ENCODE measurements at places on chromosomes 16 and 17. TPM values are rescaled to one million over a fixed set of nuclear protein-coding genes. Genes with fewer than 3 reads are reported as not detected.

DRG2 gene
- 25.3 TPM for total RNA-seq

OR3A3 gene
- total RNA-seq, result not detected

PIMREG gene
- 0.90 TPM for total RNA-seq

DNA sequence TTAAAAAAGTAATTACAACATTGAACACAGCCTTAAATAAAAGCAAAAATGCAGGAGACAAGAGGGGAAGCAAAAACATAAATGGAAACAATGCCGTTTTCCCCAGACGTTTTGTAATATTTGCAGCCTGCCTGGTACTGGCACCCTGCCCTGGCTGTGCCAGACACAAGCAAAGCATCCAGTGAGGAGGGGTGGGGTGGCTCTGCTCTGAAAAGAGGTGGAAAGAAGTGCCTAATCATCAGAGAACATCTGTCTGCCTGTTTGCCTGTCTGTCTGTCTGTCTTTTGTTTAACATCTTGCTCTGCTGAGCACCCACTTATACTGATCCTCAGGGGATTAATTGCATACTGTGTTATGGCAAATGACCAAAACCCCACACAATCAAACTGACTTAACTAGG is 62.7 kb downstream of the C16orf82 start:
- DNase-seq, result no peak

- DNase-seq, result no peak
Measured at GRCh38 chr17:79202480-79202879, 127.9 kb downstream of the ENGASE start.

DNA sequence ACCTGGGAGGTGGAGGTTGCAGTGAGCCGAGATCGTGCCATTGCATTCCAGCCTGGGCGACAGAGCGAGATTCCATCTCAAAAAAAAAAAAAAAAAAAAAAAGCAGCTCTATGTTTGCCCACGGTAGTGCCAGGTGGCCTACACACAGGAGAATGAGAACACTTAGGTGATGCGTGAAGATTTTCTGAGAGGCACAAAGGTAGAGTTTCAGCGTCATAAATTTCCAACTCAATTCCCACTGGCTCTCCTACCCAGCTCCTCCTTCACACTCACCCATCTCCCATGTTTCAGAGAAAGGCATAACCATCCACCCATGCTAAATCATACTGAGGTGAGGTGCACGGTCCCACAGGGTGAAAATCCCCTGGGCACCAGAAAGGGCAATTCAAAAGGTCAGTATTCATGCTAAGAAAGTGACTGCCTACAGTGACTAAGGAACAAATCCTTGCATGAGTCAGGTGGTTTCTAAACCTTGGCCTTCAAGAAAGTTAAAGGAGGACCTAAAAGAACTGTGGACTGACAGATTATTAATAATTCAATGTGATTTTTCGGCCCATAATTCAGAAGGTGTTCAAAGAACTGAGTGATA is 4.8 kb downstream of the DCAKD start:
- no peak for DNase-seq

DNA sequence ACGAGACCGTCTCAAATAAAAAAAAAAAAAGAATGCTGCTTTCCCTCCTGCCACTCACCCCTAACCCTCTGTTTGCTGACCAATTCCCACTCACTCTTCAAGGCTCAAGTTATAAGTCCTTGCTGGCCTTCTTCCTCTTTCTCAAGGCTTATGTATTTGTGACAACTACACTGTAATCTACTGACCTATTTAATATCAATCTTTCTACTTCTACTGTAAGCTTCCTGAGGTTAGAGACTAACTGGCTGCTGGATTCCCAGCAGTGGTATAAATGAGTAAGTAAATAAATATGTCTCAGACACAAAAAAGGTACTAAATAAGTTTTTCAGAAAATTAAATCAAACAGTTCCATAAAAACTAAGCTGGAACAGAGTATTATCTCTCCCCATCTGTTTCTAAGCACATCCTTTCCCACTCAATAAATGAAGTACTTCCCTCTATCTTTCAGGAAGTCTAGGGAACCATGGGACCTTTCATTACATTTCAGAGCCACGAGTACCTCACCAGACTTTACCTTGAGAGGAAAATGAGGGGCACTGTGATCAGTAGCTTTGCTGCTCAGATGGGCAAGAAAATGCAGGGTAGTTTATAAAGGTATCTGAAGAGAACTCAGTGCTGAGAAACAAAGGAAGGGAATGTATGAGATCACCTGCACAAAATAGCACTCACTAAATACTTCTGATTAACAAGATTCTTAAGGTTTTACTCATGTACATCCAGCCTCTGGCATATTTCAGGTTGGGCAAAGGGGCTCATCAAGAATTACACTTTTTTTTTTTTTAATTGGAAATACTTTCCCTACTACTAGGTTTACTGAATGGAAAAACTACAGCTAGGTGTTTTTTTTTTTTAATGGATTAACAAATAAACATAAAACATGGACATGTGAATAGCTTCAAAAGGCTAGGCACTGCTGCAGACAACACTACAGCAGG is 10.8 kb downstream of the SSH2 start:
- peak; percentile 51 for DNase-seq

DNA sequence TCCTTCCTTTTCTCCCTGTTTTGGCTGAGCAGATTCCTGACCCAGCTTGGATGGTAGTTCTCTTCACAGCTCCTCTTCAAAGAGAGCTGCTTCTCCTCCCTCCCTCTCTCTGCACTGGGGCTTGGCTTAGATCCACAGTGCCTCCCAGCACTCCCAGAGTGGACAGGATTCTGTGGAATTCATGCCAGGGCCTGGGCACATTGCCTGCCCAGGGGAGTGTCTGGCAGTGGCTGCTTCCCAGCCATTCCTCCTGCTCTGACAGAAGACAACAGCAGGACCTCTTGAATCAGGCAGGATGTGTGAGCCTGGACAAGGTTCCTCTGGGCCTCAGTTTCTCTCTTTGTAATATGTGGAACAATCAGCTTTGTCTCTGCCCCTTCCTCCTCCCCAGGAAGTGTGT is 4.5 kb upstream of the MMP28 start:
- DNase-seq, result peak; percentile 71

GFAP gene
- not detected for total RNA-seq

GRCh38 chr16:27840311-27841060 is 223.0 kb downstream of the GSG1L start:
- DNase-seq, result no peak

DNA sequence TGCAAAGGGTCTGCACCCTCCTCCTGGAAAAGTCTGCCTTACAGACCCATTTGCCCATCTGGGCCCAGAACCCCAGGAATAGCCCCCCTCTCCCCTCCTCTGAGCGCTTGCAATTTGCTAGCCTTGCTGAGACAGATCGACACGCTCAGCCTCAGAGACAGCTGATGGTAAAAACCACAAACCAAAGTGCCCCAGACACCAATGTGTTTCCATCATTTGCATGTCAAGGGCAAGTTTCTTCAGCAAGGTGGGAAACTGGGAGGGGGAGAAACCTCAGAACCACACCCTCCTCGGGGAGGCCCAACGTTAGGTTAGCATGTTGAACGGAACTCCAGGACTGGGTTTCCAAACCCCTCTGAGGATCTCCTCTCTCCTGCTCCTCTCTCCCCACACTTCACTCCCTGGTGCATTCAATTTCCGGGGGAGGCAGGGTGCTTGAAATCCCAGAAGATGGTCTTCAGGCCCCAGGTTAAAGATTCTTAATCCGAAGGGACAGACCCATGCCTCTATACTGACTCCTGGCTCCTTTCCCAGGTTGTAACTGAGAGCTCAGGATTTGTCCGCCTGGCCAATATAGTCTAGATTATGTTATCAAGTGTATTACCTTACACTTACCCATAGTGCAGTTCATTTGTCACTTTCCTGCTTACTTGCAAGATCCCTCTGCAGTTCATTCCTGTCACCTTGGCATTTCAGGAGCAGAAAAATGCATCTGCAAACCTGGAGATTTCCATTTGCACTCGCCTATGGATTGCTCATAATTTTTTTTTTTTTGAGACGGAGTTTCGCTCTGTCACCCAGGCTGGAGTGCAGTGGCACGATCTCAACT is 1.3 kb upstream of the CUEDC1 start:
- no peak for DNase-seq

DNA sequence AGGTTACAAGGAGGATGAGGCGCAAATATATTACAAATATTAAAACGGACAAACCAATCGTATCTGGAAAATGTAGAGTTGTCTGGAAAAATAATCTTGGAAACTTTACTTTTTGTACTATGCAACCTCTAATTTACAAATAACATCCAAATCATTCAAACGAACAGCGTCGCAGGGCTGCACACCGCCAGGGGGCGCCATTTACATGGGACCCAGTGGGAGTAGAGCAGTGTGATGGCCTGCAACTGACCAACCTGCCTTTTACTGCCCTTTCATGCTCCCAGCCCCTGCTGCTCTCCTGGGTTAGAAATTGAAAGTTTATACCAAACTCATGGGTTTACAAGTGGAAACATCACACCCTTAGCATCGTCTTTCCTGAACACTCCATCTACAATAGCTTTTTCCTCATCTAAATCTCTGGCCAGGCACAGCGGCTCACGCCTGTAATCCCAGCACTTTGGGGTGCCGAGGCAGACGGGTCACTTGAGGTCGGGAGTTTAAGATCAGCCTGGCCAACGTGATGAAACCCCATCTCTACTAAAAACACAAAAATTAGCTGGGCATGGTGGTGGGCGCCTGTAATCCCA is 10.0 kb downstream of the PITPNC1 start:
- peak; percentile 72 for DNase-seq

GRCh38 chr16:49203361-49203760 is 78.3 kb downstream of the CBLN1 start:
- no peak for DNase-seq

- peak; percentile 31 for DNase-seq
Measured at GRCh38 chr16:77613095-77613494, 109.2 kb upstream of the NUDT7 start.

- no peak for DNase-seq
Measured at GRCh38 chr16:67782567-67783352, 23.6 kb downstream of the RANBP10 start.

SLC16A6 gene
- 0.09 TPM for total RNA-seq

SLC52A1 gene
- total RNA-seq, result 0.25 TPM

CD68 gene
- total RNA-seq, result 4.9 TPM

DNA sequence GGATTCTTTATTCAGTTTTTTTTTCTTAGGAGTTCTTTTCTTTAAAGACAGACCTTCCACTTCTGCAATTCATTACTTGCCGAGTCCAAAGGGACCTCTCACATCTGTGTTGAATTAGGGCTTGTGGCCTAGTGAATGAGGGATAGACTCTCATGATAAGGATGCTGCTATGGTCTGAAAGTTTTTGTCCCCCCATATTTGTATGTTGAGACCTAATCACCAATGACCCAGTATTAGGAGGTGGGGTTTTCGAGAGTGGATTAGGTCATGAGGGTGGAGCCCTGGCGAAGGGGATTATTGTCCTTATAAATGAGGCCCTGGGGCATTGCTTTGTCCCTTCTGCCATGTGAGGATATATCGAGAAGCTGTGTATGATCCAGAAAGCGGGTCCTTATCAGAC is 9.5 kb downstream of the KRT12 start:
- peak; percentile 74 for DNase-seq

- DNase-seq, result no peak
Measured at GRCh38 chr17:30568117-30568430, 90.9 kb downstream of the GOSR1 start.

CRYBA1 gene
- not detected for total RNA-seq

GRCh38 chr17:17812211-17813054 is 24.4 kb downstream of the SREBF1 start:
- peak; percentile 61 for DNase-seq

- peak; percentile 68 for DNase-seq
Measured at GRCh38 chr16:23682181-23682580, 3.5 kb downstream of the PLK1 start.

DNA sequence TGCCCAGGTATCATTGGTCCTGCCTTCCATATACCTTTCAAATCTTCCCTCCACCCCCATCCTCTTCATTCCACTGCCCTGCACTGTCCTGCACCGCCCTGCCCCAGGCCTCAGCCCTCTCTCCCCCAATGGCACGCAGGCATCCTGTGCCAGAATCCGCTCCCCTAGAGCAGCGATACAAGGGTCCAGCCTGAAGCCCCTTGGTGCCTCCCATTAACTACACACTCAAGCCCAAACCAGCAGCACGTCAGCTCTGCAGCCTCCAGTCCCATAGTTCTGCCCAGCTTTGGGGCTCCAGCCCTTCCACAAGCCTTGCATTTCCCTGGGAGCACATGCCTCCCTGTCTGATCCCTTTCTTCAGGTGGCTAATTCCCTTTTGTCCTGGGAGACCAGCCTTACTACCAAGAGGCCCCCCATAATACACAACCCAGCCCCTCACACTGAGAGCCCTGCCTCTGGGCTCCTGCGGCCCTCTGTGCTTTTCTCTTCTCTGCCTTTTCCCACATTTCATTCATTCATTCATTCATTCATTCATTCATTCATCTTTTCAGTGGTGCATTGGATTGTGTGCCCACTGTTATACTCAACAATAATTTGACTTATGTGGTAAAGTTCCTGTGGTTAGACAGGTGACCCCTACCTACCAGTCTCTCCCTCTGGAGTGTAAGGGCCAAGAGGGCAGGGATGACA is 26.8 kb upstream of the DLX3 start:
- DNase-seq, result no peak

DNA sequence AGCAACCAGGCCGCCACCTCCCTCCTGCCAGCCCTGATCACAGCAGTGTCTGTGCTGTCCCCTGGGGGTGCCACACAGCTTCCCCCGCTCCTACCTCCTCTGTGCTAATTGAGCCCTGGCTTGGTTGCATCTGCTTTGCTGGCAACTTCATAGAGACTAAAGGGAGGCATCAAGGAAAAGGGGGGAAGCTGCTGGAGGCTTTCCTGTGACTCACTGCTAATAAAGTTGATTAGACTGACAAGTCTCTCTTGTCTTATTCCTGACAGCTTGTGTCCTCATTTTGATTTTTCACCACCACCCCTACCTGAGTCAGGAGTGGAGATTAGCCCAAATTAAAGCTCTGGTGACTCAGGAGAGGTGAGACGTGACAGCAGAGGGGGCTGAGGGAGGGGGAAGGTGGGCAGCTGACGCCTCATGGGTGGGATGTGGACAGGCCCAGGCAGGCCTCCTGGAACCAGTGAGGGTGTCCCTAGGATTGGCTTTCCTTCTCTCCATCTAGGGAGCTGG is 310.0 kb downstream of the CBLN1 start:
- DNase-seq, result no peak

DNA sequence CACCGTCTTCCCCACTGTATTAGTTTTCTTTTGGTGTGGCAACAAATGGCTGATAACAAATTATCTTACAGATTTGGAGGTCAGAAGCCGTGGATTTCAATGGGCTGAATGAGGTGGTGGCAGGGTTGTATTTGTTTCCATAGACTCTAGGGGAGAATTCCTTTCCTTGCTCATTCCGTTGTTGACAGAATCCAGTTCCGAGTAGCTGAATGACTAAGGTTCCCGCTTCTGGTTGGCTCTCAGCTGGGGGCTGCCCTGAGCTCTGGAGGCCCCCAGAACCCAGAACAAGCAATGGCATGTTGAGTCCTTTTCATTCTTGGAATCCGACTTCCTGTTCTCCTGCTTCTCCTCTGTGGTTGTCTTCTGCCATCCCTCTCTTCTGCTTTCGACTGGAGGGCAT is 280.4 kb downstream of the SNX29 start:
- no peak for DNase-seq

Data from fibroblast of the aortic adventitia (primary cell).